ENCODE measurements at places on chromosomes 1 and 21.
A peak's percentile ranks its signal among the peaks of the same experiment; 100 is the strongest.

GRCh38 chr1:187840557-187840956, 1011.8 kb downstream of the PLA2G4A start:
- H3K36me3 ChIP-seq = no peaks in the 10 kb centered on the region
- H3K27me3 ChIP-seq = no peaks in the 10 kb centered on the region
- H3K4me1 ChIP-seq = no peaks in the 10 kb centered on the region
- DNase-seq = no peak
- H3K4me3 ChIP-seq = no peak overlapping the region

- no peaks in the 10 kb centered on the region for H3K36me3 ChIP-seq
- DNase-seq = no peak
- H3K4me1 ChIP-seq = peaks cover 3% of the 10 kb centered on the region
Observed at GRCh38 chr21:15195768-15196167, 131.0 kb upstream of the NRIP1 start.

DNA sequence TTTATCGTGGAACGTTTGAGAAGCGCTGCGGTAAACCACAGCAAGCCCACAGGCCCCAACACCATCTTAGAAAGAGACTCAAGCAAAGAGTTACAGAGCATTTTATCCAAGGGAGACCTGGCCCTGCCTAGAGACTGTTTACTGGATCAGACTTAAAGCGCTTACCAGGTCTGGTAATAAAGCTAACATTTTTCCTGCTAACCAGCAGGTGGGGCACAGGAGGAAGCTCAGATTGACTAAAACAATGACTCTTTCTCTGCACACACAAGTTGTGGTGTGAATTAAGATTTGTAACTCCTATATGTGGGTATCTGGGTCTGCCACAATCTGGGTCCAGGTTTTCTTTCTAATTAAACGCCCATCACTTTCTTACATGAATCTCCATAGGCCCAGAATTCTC, 136.5 kb upstream of the ETS2 start:
- DNase-seq = no peak
- H3K27me3 ChIP-seq = no peaks in the 10 kb centered on the region
- H3K4me3 ChIP-seq = no peak overlapping the region
- no peaks in the 10 kb centered on the region for H3K36me3 ChIP-seq

GRCh38 chr1:203202431-203203245, 16.1 kb upstream of the CHI3L1 start:
- no peak overlapping the region for H3K4me3 ChIP-seq
- no peaks in the 10 kb centered on the region for H3K36me3 ChIP-seq
- H3K4me1 ChIP-seq = peaks cover 46% of the 10 kb centered on the region
- peak; percentile 43 for DNase-seq
- H3K27me3 ChIP-seq = no peaks in the 10 kb centered on the region
- H3K27ac ChIP-seq = peak overlapping the region; percentile 56

DNA sequence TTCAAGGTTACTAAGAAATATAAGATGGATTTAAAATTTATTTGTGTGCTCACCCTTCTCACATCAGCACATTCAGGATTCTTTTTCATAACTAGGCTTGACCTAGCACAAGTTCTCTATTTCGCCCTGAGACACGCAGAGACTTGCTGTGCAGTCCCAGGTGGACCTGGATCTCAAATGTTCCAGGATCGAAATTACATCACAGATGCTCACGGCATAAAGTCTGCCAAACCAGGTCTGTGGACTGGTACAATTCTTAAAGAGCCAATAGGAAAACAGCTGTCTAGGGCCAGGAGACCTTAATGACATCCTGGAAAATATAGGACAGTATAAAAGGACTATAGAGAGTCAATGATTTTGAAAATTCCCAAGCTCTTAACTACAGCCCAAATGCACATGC, 2.2 kb downstream of the PGBD5 start:
- H3K4me1 ChIP-seq = peaks cover 9% of the 10 kb centered on the region
- H3K4me3 ChIP-seq = no peak overlapping the region
- no peak overlapping the region for H3K27ac ChIP-seq
- DNase-seq = no peak
- no peaks in the 10 kb centered on the region for H3K36me3 ChIP-seq
- H3K27me3 ChIP-seq = peaks cover 63% of the 10 kb centered on the region

DNA sequence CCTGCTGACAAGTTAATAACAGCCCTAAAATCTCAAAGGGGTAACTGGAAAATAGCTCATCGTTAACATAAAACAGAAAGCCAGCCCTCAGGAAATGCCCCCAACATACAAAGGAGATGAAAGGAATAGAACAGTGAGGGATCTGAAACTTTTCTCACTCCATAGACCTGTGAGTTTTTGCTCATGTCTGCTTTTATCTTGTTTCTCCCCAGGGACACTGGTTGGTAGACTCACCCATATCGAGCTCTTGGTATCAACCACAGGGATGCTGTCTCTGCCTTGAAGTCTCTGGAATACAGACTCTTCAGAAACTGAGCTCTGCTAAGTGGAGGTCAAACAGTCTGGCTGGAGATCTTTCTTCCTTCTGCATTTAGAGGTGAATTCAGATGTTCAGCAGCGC, 77.4 kb upstream of the CAMK1G start:
- no peaks in the 10 kb centered on the region for H3K4me1 ChIP-seq
- no peaks in the 10 kb centered on the region for H3K27me3 ChIP-seq
- no peak overlapping the region for H3K27ac ChIP-seq
- H3K36me3 ChIP-seq = no peaks in the 10 kb centered on the region
- DNase-seq = no peak
- no peak overlapping the region for H3K4me3 ChIP-seq

DNA sequence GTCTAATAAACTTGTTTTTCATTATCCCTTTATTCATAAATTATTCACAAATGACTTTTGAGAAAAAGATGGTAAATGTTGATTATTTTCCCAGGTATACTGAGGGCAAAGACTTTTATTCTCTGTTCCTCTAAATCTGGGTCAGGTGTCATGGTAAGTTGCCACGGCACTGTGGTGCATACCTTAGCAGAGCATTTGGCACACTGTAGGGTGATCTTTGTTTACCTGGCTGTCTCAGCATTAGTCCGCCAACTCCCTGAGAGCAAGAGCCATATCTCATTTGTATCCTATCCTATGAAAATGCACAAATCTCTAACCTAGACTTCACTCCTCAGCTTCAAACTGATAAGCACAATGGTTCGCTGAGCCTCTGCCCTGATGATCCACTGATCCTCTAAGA, 24.9 kb downstream of the GDAP2 start:
- DNase-seq = no peak
- H3K36me3 ChIP-seq = peaks cover 34% of the 10 kb centered on the region
- H3K4me1 ChIP-seq = no peaks in the 10 kb centered on the region
- H3K4me3 ChIP-seq = no peak overlapping the region

DNA sequence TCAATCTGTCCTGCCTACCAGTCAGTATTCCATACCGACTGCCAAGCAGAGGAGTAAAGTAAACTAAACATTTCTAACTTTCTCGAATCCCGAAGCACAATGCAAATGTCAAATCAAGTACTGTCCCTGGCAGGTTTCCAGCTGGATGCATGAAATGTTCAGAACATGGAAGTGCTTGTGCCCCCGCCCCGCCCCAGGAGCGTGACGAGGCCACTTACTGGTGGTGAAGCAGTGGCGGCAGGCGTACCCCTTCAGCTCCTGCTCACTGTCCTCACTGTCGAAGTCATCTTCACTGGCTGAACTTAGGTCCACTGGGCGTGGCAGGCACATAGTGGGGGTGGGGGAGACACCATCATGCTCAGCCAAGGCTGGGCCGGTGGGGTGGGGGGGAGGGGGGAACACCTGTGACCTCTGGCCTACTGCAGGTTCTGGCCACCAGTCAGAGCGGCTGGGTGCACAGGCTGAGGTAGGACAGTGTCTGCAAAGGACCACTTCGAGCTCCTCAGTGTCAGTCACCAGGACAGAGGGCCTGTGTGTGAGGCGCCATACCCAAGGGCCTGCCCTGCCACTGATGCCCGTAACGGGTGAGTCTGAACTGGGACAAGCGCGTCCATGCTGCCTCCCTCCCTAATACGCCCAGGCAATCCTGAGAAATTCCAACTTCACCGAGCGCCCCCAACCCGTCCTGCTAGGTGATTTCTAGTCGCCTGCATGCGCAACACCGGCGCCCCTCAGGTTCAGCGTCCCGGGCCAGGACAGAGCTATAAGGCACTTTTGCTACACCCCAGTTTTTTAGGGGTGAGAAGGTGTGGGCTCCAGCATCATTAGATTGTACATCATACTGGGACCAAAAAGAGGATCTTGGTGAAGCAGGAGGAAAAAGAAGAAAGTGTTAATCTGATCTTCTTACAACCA, 46.9 kb downstream of the SLC45A1 start:
- DNase-seq = no peak
- H3K36me3 ChIP-seq = no peaks in the 10 kb centered on the region
- peaks cover 72% of the 10 kb centered on the region for H3K4me1 ChIP-seq
- no peaks in the 10 kb centered on the region for H3K27me3 ChIP-seq
- peak overlapping the region; percentile 93 for H3K27ac ChIP-seq
- H3K4me3 ChIP-seq = no peak overlapping the region

GRCh38 chr1:59431566-59432294, 134.8 kb downstream of the FGGY start:
- no peak for DNase-seq
- no peaks in the 10 kb centered on the region for H3K36me3 ChIP-seq
- no peak overlapping the region for H3K27ac ChIP-seq
- no peak overlapping the region for H3K4me3 ChIP-seq
- H3K27me3 ChIP-seq = no peaks in the 10 kb centered on the region
- peaks cover 26% of the 10 kb centered on the region for H3K4me1 ChIP-seq

DNA sequence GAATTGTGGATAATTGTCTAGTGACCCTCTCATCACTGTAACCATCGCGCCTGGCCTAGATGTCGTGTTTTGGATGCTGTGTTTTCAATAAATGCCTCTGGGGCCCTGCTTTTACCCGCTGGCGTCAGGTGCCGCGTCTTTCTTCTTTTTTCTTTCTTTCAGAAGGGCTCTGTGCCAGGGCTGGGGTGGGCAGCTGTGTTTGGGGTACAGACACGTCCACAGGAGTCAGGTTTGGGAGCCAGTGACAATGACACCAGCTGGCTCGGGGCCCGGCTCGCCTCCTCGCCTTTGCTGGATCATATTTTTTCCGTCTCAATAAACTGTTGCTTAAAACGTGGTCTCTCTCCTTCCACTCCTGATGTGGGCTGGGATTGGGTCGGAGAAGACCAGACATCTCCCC, 16.1 kb downstream of the TMEM201 start:
- no peak overlapping the region for H3K4me3 ChIP-seq
- H3K4me1 ChIP-seq = no peaks in the 10 kb centered on the region
- peaks cover 91% of the 10 kb centered on the region for H3K36me3 ChIP-seq
- no peak overlapping the region for H3K27ac ChIP-seq
- DNase-seq = no peak
- H3K27me3 ChIP-seq = no peaks in the 10 kb centered on the region

All from heart right ventricle (tissue), 16 donors.